ENCODE measurements at places on chromosomes 13 and 19.

DNA sequence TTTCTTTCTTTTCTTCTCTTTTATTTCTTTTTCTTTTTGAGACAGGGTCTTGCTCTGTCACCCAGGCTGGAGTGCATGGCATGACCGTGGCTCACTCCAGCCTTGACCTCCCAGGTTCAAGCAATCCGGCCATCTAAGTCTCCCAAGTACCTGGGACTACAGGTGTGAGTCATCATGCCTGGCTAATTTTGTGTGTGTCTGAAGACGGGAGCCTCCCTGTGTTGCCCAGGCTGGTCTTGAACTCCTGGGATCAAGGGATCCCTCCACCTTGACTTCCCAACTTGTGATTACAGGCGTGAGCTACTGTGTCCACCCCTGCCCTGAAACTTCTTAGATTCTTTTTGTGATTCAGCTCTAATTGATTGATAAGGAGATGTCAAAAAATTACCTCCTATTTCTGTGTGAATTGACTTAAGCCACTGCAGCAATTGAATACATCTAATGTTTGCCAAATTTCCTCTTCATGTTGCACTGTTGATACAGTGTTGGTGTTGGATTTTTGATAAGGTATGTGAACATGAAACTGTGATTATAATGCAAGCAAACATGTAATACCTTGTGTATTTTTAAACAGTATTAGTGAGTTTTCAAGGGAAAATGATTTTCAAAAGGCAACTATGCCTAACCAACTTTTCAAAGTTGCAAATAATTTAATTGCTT, 22.6 kb downstream of the KLF5 start:
- DNase-seq, result no peak

DNA sequence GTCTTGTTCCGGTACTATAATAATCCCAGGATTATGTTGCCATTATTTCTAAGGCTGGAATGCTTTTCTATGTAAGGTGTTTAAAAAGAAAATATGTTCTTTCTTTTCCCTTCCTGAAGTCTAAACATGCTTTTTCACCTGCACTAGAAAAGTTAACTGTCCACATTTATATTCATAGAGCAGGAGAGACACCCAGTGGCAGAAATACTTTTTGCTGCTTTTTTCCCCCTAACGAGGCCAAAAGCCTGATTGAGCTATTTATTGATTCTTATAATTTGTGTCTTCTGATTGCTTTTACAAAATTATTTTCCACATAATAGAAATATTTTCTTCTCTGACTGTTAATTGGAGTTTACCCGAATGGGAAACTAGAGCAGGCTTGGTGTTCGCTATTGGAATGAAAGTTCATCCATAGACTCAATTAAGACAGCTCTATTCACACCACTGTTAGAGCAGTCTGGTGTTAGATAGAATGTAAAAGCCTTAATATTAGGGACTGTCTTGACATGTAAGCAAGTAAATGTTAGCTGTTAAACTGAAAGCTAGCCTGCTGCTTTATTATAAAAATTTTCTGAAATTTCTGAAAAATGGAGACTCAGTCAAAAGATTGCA, 15.8 kb downstream of the GPR180 start:
- peak; percentile 61 for DNase-seq

GRCh38 chr19:40090241-40091204, at the start of gene ZNF780A:
Gene ZNF780A, minus strand, starts transcription at chr19:40090943. Its CDS starts 6,190 bp downstream, at chr19:40084753.
- DNase-seq, result peak; percentile 84

DNA sequence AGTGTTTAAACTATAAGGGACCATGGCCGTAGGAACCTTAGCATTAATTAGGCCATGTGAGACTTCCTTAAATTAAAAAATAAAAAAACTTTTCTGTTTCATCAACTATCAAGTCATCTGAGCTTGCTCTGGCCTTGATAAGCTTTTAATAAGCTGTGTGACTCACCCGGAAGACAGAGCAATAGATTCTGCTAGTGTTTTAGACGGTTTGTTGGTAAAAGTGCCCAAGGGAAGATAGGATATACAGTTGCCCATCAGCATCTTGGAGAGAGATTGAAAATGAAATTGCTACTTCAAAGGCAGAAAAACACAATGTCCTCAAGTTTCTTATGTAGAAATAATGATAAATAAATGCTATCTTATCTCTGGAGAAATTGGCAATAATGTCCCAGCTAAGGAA, 31.2 kb upstream of the RCBTB2 start:
- DNase-seq, result peak; percentile 75

DNA sequence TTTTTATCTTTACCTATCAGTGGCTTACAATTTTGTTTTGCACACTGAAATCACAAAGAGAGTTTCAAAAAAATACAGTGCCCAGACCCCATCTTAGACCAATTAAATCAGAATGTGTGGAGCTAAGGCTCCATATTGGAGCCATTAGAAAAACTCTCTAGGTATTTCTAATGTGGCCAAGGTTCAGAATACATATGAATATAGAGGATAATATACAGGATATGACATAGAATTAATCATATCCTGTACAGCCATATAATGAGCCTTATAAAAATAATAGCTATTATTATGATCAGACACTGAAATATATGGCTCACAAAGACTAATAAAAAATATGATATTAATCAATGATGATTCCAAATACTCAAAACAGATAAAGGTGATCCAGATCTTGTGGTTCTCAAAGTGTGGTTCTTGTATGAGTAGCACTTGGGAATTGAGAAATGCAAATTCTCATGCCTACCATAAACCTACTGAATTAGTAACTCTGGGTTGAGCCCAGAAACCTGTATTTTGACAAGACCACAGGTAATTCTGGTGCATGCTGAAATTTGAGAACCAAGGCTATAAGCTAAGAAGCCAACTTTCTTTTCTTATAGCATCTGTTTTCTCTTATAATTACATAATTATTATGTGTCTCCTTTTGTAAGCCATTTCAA, 408.0 kb downstream of the DIAPH3 start:
- DNase-seq, result no peak

DNA sequence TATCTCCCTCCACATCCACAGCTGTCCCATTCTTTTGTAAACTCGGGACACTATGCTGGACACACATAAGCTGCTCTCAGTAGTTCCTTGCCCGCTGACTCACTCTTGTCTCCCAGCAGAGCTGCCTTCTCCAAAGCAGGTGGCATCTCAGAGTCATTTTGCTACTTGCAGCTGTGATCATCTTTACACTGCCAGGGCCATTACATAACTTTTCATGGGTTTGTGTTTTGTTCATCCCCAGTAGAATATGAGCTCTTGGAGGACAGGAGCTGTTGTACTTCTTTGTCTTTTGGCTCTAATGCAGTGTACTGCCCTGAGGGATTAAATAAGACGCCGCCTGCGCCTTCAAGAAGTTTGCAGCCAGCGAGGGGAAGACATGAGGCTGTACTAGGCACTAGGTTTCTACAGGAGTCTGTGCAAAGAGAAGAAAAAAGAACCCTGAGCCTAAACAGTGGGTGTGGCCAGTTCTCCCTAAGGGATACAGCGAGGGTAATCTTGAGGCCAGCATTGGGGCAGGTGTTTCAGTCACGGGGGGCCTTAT, 40.8 kb upstream of the GPR183 start:
- DNase-seq, result no peak

GRCh38 chr19:27775395-27775794, 1437.6 kb downstream of the UQCRFS1 start:
- no peak for DNase-seq

DNA sequence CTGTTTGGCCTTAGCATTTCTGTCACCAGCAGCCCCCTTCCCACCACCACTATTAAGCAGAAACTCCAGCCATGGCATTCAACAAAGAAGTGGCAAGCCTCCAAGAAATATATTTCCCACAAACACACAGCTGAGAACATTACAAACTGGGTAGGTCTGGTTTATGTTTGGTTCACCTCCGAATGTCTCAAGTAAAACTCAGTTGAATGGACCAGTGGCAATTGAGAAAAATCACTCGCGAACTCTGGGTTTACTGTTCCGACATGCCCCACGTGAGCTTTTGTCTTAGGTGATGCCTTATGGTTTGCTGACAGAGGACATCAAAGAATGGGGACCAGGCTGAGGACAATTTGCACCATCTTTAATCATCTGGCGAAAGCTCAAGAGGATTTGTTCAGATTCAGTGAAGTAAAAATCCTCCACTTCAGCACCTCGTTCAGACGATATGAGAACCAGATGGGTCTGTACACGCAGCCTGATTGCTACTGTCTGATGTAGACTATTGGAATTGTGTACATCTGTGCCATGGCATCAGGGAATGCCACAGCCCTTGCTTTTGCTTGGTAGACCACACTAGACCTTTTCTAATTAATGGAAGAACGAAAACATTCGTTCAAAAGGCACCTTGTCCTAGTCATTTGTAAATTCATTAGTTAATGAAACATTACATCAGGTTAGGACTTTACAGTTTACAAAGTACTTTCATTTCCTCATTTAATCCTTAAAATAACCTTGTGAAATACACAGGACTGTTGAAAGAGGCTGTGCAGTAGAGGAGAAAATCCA, 59.4 kb downstream of the SLC10A2 start:
- DNase-seq, result no peak

DNA sequence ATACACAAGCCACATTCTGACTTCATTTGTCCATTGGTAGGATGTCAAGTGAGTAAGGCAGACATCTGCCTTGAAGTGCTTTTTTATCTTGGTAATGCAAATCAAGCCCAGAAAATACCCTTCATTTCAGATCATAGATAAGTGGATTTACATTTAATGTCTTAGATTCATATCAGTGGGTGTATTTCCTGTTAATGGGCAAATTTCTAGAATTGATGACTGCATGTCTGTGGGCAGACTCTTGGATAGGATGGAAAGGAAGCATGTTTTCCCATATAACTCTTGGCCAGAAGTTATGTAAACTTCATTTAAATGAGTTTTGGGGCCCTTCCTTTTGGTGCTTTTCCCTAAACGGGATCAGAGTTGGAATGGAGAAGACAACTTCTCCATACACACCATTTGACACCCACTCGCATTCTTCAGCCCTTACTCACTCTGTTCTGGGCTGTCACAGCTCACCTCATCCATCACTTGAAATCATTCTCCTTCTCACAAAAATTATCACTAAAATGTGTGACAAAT, 154.6 kb downstream of the FLT1 start:
- no peak for DNase-seq

DNA sequence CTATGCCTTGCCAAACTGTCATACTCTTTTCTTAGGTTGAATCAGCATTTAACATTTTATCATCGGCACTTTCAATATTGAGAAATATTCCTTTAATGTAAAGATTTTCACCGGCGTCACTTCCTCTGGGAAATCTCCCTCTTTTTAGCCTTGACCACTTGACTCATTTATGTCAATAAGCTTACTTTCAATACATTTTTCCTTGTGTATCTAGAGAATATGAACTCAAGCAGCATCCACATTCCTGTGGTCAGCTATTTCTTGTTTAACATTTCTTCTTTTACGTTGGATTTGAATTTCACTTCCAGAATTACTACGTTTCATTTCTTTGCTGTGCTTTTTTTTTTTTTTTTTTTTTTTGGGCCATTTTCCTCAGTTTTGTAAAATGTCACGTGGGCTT, 271.2 kb upstream of the HTR2A start:
- no peak for DNase-seq

GRCh38 chr19:10685210-10685609, 16.0 kb upstream of the QTRT1 start:
- DNase-seq, result no peak

DNA sequence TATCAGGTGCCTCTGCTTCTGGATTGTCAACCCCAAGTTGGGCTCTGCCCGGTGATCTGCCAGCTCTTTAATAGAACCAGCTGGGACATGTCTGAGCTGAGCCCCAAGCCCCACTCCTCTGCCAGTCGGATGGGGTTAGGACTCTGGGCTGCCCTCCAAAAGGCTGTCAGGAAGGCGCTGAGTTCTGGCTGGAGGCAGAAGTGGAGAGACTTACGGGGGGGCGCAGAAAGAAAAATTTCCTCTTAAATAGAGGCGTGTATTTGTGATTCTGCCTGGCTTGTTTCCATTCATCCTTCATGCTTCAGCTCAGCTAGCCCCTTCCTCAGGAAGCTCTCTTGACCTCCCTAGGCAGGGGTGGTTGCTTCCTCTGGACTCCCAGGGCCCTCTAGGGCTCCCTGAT, 985 bp upstream of the KCNK6 start:
- peak; percentile 27 for DNase-seq

GRCh38 chr19:15374105-15374651, 5.4 kb downstream of the AKAP8 start:
- no peak for DNase-seq

DNA sequence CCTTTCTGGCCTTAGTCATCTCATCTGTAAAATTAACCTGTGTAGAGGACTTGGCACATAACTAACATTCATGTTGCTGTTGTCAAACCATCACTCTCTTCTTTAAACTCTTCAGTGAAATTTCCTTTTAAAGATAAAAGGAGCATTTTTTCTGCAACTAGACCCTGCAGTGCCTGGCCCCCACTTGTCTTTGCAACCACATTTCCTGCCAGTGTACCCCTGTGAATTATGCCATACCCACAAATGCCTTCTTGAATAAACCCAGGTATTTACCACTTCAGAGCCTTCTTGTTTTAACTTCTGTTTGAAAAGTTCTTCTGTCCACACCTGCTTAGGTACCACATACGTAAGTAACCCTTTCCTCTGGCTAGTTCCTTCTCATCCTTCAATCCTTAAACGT, 118.8 kb downstream of the CDK8 start:
- DNase-seq, result no peak

DNA sequence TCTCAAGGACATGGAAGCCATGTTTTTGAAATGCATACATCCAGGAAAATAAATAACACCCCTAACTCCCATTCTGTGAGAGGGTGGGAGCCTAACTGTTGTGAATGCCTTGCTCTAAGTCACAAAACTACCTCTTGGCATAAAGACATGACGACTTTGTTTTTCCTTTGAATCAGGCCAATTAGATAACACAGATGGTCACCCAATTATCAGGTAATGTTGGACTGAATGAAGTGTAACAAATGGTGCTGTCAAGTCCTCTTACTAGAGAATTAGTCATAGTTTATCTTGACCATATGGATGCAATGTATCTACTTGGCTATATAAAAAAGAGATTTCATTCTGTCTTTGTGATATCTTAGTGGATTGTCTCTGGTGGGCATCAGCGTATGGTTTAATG, 553.6 kb upstream of the ATXN8OS start:
- DNase-seq, result no peak

DNA sequence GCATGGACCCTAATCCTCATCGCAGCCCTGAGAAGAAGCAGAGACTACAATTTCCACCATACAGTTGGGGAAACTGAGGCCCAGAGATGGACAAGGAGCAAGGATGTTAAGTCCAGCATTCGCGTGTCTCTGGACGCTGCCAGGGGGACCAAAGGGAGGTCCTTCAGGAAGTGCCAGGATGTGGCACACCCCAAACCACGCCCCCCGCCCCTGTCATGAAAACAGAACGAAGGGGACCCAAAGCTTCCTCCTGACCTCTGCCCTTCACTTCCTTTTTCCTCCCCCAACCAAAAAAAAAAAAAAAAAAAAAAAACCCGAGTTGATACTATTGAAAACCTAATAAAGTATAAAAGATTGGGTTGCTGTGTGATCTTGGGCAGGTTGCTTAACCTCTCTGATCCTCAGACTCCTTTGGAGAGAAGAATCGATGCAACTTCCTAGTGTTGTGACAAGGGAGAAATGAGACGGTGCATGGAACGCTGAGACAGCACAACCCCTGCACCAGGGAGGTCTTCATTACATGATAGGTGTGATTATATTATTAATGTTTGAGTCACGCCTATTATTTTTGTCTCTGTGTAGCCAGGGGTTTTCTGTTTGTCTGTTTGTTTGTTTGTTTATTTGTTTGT, 2.7 kb upstream of the ZBTB7A start:
- peak; percentile 56 for DNase-seq

GRCh38 chr13:98613591-98613990, 36.7 kb upstream of the STK24 start:
- no peak for DNase-seq

- DNase-seq, result peak; percentile 72
Observed at GRCh38 chr19:49875857-49876421, 1.2 kb downstream of the AKT1S1 start.

- DNase-seq, result no peak
Observed at GRCh38 chr13:54110597-54110996, 1082.0 kb downstream of the OLFM4 start.

Data from hematopoietic multipotent progenitor cell treated with erythropoietin and hydrocortisone succinate and interleukin-3 and kit ligand, for 8 days (in vitro differentiated cells).